Stimulated activated CD8-positive, alpha-beta memory T cell treated with anti-CD3 and anti-CD28 coated beads, Interleukin-12 subunit alpha, Interleukin-12 subunit beta, amount 100 ng/mL, for 4 hours (primary cell): ENCODE measurements at places on chromosomes 2 and 18.

- no peak for DNase-seq
Measured at GRCh38 chr18:27921904-27922751, 254.8 kb downstream of the CDH2 start.

DNA sequence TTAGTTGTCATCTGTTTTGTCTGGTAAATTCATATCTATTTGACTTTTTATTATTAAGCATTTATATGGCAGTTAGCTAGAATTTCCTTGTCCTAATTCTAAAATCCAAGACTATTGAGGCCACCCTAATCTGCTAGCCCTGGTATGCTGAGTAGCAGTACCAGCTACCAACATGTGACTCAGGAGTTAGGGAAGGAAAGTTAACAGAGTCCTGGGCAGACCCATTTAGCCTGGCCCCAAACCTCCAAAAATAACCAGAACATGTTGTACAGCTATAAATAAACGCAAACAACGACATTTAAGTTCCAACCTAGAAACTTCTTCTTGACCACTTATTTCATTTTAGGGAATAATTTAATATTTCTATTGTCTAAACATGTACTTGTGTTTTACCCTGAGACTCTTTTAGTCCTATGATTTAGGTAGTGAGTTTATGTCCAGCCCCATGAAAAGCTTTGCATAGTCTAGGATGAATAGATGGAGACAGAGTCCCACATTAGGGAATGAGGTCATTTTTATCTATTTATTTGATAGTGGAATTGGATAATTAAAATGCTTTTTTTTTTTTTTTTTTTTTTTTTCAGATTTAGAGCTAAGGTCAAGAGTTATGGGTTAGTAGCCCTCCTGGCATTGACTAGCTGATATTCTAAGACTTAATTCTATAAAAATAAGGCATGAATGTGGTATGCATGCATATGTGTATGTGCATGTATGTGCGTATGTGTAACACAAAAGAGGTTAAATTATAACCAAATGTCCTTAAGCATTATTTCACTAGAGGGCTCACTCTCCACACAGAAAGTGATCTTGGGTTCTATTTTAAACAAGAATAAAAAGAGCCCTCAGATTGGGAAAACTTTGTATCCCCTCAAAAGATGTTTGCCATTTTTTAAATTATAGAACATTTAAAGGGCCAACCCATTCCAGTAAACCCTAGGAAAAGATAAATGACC is 160.1 kb upstream of the MAPRE2 start:
- no peak for DNase-seq

- DNase-seq, result no peak
Measured at GRCh38 chr2:29033172-29033571, 41.2 kb downstream of the PCARE start.

DNA sequence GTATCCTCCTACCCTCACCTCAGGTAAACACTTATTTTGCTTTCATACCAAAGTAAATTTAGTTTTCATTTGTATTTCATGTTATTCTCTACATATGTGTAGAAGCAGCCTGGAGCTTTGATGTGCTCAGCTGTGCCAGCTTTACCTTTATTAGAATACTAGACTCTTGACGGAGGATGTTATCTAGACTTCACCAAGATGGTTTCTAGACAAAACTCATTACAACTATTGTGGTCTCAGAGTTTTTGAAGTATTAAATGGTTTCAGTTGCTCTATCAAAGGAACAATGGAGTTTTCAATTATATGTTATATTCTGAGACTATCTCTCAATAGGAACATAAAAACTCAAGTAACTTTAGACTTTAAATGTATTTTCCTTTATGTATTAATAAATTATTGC is 5.0 kb upstream of the IL18RAP start:
- no peak for DNase-seq

DNA sequence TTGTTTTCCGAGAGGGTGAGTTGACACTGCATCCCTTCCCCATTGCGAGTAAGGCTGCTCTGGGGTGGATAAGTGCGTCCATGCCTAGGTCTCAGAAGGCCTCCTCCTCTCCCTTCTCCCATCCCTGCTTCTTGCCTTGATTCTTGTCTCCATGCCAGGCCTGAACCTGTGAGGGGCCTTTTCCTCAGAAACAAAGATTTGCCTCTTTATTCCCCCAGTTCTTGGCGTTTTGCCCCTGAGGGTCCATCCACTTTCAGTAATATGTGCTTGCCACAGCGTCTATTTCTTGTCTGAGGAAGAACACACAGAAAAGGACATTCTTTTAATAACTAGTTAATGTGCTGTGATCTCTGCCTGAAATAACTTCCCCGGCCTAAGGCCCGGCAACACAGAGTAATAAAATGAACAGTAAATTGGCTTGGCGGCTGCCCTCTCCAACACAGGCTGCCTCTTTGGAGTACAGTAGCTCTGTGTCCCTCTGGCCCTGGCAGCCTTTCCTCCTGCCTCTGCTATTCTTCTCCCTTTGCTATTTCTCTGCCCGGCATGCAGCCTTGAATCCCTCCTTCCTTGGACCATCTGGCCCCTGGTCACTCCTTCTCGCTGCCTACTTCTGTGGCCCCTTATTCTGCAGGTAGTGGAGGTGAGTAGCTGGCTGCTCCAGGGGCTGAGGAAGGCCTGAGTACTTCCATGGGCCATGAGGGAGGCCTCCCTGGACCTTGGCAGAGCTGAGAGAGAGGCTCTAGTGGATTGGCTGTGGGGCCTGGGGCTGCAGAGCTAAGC is 4.4 kb downstream of the EHD3 start:
- no peak for DNase-seq

DNA sequence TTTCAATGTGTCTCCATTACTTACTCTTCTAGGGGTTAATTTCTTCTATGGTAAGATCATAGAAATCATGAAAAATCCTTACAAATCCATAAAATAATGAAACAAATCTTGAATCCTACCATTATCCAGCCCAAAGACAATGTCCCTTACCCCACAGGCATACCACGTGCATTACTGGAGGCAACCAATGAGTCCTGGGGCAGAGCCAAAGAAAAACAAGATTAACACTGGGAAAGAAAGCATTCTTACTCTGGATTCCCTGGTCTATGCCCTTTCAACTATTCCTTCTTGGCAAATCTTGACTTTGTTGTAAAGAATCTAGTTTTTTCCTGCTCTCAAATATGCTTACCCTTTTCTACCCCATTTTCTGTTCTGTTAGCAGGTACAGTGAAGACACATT is 3.1 kb upstream of the GALNT1 start:
- DNase-seq, result no peak

GRCh38 chr18:73479477-73479876 is 611.7 kb upstream of the NETO1 start:
- DNase-seq, result no peak

DNA sequence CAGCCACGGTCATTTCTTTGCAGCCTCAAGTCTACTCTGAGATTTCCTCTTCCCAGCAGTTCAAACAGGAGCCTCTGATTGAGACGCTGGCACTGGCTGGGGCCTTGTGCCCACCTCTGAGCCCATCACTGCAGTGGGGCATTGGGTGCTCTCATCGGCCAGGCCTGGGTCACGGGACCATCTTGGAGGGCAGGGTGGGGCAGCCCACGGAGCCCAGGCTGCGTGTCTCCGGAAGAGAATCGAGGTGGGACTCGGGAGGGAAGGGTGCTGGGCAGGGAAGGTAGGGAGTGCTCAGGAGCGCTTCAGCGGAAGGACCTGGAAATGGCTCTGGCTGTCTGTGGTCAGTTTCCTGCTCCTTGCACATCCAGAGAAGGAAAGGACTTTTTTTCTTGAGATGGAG is 82.4 kb downstream of the RTP5 start:
- no peak for DNase-seq

DNA sequence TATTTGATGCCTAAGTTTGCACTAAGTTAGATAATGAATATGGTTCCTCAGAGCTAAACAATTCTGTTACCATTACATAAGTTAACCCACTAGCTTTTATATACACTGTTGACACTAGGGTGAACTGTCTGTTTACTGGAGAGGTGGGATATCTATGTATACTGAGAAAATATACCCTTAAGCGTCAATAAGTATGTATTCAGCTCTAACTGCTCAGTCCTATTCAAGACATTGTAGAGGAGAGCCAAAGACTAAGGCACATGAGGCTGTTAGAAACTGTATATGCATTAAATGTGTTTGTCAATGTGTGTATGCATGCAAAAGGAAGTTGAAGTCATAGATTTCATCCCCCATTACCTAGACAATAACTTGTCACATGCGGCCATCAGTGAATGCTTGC is 710.0 kb downstream of the TDRD15 start:
- DNase-seq, result no peak

- DNase-seq, result no peak
Measured at GRCh38 chr2:28049416-28049815, 158.9 kb downstream of the BABAM2 start.

- DNase-seq, result no peak
Measured at GRCh38 chr2:203366639-203367466, 38.7 kb downstream of the ABI2 start.

DNA sequence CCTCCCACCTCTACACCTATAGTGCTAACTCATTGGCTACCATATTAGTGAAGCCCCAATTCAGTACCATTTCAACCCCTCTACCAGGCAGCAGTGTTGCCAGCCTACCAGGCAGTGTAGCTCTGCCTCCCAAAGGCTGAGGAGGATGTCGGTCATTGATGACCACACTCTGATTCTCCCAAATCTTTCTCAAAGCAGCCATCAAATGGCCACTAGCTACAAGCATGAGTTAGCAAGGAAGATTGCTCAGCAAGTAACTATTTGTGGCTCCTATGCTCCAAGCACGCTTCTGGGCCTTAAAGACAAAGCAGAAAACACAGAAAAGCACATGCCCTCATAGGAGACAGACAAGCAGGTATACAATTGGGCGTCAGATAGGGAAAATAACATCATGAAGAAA is 42.7 kb upstream of the AFF3 start:
- DNase-seq, result no peak

DNA sequence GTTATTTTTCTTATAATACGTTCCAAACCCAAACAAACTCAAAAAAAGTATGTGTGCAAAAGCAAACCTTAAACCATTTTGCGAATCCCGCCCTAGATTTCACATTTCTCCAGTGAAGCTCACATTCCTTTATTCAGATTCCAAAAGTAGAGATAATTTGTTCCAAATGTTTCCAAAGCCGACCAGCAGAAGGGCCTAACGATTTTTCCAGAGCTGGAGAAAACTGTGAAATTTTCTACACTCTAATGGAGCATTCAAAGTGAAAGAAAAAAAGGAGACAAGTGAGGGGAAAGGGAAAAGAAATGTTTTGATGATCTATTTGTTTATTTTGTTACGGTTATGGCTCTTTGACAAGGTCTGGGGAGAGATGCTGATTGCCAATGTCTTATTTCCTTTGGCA is 286.5 kb upstream of the SLC14A2 start:
- DNase-seq, result no peak

- no peak for DNase-seq
Measured at GRCh38 chr2:172380436-172381274, 46.7 kb upstream of the ITGA6 start.

GRCh38 chr18:28963481-28963880 is 786.6 kb upstream of the CDH2 start:
- DNase-seq, result no peak

GRCh38 chr2:158184001-158184400 is 82.3 kb downstream of the UPP2 start:
- DNase-seq, result no peak

DNA sequence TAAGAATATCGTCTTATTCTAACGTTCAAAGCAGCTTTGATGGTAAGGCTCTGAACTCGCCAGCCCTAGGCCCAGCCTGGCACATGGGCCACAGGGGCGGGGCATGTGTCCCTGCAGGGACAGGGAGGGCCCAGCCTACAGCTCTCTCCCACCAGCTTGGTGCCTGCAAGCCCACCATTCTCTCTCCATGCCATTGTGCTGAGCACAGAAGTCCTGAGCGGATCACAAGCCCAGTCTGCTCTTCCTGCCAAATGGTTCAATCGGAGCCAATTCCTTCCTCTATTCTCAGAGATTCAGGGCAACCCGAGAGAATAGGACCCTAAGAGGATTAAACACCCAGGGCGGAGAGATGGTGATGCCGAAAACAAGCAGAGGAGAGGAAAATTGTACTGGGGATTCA is 50.3 kb upstream of the APCDD1 start:
- no peak for DNase-seq

DNA sequence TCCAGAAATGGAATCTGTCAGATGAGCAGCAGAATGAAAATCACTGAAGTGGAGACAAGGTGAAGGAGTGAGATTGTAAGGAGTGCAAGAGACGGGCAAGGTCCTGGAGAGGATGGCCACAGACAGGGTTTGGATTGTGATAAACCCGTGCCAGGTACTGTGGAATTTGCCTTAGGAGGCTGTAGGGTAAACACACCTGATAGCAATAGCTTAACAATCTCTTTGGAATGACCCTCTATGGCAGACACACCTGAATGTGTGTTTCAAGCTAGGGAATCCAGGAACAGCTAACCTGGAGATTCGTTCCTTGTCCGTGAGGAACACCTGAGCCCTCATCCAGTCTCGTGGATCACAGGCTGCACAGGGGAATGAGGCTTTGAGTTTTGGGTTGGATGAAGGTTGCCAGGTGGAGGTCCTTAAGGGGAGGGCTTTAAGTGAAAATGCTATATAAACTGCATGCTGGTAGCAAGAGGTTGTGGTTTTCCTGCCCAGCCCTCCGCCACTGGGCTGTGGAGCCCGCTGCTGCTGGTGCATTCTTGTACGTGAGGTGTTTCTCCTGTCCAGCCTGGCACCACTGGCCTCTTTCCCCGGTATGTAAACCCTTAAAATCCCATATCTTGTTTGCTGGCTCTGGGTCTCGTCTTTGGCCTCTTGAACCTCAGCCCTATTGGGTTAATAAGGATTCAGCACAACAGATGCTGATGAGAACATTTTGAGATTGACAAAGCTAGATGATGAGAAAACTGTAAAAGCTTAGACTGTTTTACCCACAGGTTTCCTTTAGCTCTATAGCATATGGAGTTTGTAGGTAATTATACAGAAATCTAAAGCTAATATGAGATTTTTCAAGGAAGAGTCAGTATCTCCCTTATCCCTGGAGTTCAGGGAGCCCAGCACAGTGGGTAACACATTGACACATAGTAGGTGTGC is 117.9 kb downstream of the ARHGAP15 start:
- DNase-seq, result no peak

DNA sequence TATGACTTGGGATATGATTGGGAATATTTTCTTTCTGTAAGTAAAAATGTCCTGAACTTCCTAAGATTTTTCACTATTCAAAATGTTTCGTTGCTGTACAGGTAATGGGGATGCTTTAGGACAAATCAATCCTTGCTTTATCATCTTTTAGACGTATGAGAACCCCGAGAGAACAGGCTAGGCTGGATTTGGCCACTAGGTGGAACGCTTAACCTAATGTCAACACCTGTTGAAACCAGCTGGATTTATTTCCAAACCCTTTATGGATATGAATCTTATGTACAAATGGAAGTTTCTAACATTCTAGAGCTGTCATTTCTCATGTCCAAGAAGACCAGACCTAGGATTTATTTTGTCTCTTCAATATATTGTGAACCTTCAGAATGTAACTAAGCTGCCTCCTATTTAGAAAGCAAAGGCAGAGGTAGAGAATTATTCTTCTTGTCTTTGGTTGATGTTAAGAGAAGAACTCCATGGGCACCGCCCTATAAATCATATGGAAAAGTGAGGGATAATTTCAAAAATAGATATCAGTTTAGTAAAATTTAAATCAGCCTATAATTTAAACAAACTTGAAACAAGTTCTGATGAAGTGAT is 96.7 kb downstream of the PMAIP1 start:
- DNase-seq, result no peak

- DNase-seq, result no peak
Measured at GRCh38 chr2:86249579-86250391, 50.5 kb downstream of the MRPL35 start.
